RPMI7951 (cell line): ENCODE measurements at places on chromosomes 5 and 9. TPM values are rescaled to one million over a fixed set of nuclear protein-coding genes. Genes with fewer than 3 reads are reported as not detected.

Gene AGXT2
- total RNA-seq: not detected in 2 replicates

Gene CARTPT
- not detected in 2 replicates for total RNA-seq

Gene LRRC14B
- total RNA-seq: not detected in 2 replicates

Gene PPIC
- total RNA-seq: 34.0 and 48.2 TPM in 2 replicates

Gene FOXD4L6
- total RNA-seq: not detected in 2 replicates

Gene ADCY2
- under 0.01 TPM in 1 of 2 replicates, not detected in the other for total RNA-seq

Gene MEGF10
- total RNA-seq: 9.7 and 13.7 TPM in 2 replicates

Gene MARCOL
- total RNA-seq: not detected in 2 replicates

Gene TERT
- not detected in 2 replicates for total RNA-seq

Gene IFNK
- not detected in 2 replicates for total RNA-seq

Gene GZMA
- not detected in 2 replicates for total RNA-seq

Gene FGFR4
- total RNA-seq: 1.9 and 2.0 TPM in 2 replicates

Gene BTNL9
- not detected in 2 replicates for total RNA-seq

Gene STXBP1
- total RNA-seq: 10.3 and 12.4 TPM in 2 replicates

Gene ROPN1L
- 0.59 and 0.84 TPM in 2 replicates for total RNA-seq

Gene FOXD4
- total RNA-seq: not detected in 2 replicates

Gene NUDT12
- 10.8 and 12.0 TPM in 2 replicates for total RNA-seq

Gene TMEM174
- not detected in 2 replicates for total RNA-seq

Gene FUT7
- total RNA-seq: not detected in 2 replicates

Gene ITGA1
- 47.7 and 74.6 TPM in 2 replicates for total RNA-seq

Gene APBA1
- 0.10 and 0.12 TPM in 2 replicates for total RNA-seq

Gene DMRTA1
- 0.78 and 1.1 TPM in 2 replicates for total RNA-seq

Gene PCDHA8
- 0.10 and 0.12 TPM in 2 replicates for total RNA-seq

Gene PCDH12
- total RNA-seq: not detected in 2 replicates

Gene RLN1
- total RNA-seq: 0.24 and 0.39 TPM in 2 replicates

Gene KIF20A
- 161 and 183 TPM in 2 replicates for total RNA-seq

Gene DBH
- not detected in 2 replicates for total RNA-seq

Gene KIF12
- 0.36 TPM in 1 of 2 replicates, not detected in the other for total RNA-seq

Gene NUTM2G
- not detected in 2 replicates for total RNA-seq
